Fibroblast of skin of back (primary cell): ENCODE measurements at places on chromosomes 13 and 19.

- no peak for DNase-seq
These were observed 80.8 kb downstream of the TNFSF11 start for GRCh38 chr13:42654722-42655121.

GRCh38 chr19:38664503-38665211, 17.2 kb downstream of the ACTN4 start:
- no peak for DNase-seq

- no peak for DNase-seq
These were observed 230.5 kb downstream of the TM9SF2 start for GRCh38 chr13:99731747-99732146.

DNA sequence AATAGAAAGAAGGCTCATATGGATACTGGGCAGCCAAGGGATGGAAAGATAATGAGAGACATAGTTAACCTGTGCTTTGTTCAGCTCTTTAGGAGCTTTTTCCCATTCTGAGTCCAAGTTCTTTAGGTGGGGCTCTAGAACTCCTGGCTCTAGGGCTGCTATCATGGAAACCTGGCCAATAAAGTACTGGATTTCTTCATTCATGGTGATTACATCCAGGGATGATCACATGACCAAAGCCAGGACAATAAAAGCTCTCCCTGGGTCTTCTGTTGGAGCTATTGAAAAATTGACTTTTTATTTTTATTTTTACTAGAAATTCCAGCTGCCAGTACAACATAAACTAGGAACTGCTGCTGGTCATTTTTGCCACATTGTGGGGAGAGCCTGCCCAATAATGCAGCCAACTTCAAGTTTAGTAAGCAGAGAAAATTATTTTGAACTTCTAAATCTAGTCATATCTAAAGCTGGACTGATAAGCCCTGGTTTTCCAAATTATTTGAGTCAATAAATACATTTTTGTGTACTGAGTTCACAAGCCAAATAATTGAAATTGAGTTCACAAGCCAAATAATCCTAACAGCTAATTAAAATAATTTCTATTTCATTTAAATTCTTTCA, 224.9 kb upstream of the STARD13 start:
- DNase-seq = no peak

DNA sequence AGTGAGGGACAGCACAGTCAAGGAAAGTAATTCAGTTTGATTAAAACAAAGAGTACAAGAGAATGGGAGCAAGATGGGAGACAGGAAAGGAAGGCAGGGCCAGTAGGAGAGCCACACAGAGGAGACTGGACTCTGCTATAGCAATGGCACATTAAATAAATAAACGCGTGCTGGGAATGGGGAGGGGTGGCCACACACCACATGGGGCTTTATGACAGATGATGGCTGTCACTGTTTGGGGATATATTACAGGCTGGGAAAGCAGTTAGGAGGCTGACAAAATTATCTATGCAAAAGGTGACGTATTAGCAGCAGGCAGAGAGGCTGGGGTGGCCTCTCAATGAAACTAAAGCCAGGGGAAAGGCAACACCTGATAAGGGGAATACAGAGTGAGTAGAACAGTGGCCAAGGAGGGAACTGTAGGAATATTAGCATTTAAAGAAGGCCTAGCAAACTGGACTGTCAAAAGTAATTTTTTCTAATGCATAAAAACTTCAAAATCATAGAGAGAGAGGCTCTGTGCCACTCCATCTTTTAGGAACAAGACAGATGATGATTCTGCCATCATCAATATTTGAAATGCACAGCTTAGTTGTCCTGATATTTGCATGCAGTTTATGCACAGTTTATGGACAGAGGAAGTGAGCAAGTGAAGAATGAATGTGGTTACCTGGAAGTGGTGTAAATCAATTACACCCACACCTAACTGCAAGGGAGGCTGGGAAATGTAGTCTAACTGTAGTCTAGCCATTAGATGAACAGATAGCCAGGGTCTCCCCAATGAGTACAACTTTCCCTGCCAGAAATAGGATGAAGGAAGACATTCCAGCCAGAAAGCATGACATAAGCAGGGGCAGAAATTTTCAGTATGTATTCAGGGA, 346.5 kb downstream of the FOXO1 start:
- no peak for DNase-seq

GRCh38 chr19:1062387-1063029, 4.5 kb upstream of the ARHGAP45 start:
- DNase-seq = no peak

GRCh38 chr13:29318741-29319140, 276.7 kb downstream of the SLC7A1 start:
- DNase-seq = no peak

GRCh38 chr13:36903925-36904595, 16.0 kb downstream of the SMAD9 start:
- DNase-seq = no peak

- peak; percentile 77 for DNase-seq
These were observed 16.2 kb downstream of the ZNF331 start for GRCh38 chr19:53553865-53554791.

GRCh38 chr13:63631006-63631405, 2215.4 kb upstream of the PCDH20 start:
- no peak for DNase-seq

DNA sequence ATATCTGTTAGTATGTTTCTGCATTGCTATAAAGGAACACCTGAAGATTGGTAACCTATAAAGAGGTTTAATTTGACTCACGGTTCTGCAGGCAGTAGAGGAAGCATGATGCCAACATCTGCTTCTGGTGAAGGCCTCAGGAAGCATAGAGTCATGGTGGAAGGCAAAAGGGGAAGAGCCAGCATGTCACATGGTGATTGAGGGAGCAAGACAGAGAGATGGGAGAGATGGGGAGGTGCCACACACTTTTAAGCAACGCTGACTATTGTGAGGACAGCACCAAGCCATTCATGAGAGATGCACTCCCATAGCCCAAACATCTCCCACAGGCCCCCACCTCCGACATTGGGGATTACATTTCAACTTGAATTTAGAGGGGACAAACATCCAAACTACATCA, 32.8 kb downstream of the COG6 start:
- DNase-seq = no peak
